ENCODE measurements at places on chromosomes 3 and 15.

- ATAC-seq: no peak
Observed at GRCh38 chr3:175411946-175412345, 552.8 kb downstream of the NAALADL2 start.

DNA sequence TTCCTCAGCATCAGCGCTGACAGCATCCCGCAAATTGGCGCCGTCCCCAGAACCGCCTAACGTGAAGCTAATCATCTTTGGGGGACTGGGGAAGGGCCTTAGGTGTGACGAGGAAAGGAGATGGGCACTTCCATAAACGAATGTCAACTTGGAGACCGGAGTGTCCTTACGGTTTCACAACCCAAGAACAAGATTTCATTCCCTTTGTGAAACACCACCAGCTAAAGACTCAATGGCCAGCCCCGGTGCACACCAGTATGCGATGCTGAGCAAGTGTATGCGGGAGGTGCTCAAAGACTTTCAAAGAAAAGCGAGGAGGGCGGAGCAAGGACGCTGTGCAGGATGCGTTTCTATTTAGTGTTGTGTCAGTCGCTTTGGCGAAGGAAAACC, 759 bp upstream of the TTBK2 start:
- peak; percentile 15 for ATAC-seq

DNA sequence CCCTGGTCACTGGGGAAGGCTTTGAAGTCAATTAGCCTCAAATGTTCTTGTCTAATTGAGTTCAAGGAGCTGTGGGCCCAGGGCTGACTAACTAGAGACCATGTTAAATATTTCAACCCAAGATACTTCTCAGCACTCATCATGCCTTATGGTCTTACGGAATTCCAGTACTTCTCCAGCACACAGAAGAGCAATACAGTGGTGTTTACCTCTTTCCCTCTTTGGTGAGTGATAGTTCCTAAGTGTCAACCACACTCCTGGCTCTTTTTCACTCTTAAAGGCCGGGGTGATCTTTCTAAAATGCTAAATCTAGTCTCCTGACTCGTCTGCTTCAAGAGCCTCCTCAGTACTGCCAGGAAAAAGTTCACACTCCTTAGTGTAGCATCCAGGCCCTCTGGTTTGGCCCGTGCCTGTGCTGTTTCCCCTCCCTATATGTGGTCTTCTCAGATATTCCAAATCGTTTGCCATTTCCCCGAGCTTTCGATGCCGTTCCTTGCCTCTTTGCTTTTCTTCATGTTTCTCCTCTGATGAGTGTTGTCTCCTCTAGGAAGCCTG, 4.7 kb downstream of the MYZAP start:
- no peak for ATAC-seq

- ATAC-seq: no peak
Observed at GRCh38 chr3:160402221-160403027, 3.0 kb downstream of the SMC4 start.

DNA sequence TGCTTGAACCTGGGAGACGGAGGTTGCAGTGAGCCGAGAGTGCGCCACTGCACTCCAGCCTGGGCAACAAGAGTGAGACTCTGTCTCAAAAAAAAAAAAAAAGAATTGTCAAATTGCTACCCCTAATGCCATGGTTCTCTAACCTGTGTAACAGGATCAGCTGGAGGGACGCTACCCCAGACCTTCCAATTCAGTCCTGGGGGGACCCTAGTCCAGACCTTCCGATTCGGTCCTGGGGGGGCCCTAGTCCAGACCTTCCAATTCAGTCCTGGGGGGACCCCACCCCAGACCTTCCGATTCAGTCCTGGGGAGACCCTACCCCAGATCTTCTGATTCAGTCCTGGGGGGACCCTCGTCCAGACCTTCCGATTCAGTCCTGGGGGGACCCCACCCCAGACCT, 29.8 kb upstream of the MUC20 start:
- no peak for ATAC-seq

Data from gastroesophageal sphincter (tissue), 4 donors.